ENCODE measurements at places on chromosomes 16 and 17. TPM values are rescaled to one million over a fixed set of nuclear protein-coding genes. Genes with fewer than 3 reads are reported as not detected.

DNA sequence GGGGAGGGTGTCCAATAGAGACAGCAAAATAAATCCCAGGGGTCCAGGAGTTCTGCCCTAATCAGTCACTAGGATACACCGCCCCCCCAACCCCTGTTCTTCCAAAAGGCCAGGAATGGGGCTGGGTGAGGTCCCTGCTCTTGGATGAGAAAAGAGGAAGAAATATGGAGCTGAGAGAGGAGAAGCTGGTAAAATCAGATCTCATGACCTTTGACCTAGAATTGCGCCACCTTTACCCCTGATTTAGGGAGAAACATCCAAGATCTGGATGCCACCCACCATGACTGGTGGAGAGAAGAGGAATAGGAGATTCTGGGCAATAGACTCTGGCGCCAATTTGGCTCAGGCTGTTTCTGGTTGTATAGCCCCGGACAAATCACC, 707 bp upstream of the CACNB1 start:
- peak overlapping the region; percentile 76 for H3K4me3 ChIP-seq
- no peaks in the 10 kb centered on the region for H3K27me3 ChIP-seq
- peaks cover 15% of the 10 kb centered on the region for H3K36me3 ChIP-seq
- DNase-seq: no peak
- H3K27ac ChIP-seq: peak overlapping the region; percentile 14

DNA sequence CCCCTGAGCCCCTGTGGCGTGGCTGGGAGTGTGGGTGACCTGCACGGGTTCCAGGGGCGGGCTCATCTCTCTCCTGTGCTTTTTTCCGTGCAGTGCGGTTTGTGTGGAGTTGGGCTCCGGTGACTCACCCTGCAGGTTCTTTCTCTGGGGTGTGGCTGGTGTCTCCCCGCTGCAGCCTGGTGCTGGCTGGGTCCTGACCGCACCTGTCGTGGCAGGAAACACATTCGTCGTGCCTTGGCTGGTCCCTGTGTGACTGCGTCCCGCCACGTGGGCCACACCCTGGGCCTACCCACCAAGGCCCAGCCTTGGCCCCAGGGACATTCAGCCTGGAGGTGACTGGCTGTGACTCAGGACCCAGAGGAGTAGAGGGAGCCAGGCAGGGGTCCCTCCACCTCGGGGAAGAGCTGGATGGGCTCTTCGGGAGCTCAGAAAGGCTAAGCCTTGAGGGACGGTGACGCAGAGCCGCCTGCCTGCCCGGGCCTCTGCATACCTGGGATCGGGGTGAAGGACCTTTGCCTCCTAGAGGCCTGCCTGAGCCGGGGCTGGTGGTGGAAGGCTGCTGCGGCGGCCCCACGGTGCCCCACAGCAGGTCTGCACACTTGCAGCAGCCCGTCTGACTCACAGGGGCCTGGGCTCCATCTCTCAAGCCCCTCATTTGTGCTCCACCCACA, 7.8 kb downstream of the TRAF7 start:
- H3K4me3 ChIP-seq: no peak overlapping the region
- H3K27me3 ChIP-seq: no peaks in the 10 kb centered on the region
- no peak overlapping the region for H3K27ac ChIP-seq
- no peaks in the 10 kb centered on the region for H3K36me3 ChIP-seq

- H3K27me3 ChIP-seq: no peaks in the 10 kb centered on the region
- no peaks in the 10 kb centered on the region for H3K36me3 ChIP-seq
- H3K4me3 ChIP-seq: no peak overlapping the region
- peak overlapping the region; percentile 91 for H3K27ac ChIP-seq
Measured at GRCh38 chr16:85205747-85206471, 93.6 kb upstream of the CIBAR2 start.

The KRTAP1-3 gene
- not detected for polyA plus RNA-seq

The SRL gene
- not detected for polyA plus RNA-seq

- H3K27ac ChIP-seq: no peak overlapping the region
- H3K4me3 ChIP-seq: no peak overlapping the region
- DNase-seq: no peak
- no peaks in the 10 kb centered on the region for H3K4me1 ChIP-seq
- no peaks in the 10 kb centered on the region for H3K36me3 ChIP-seq
Measured at GRCh38 chr16:73793871-73794437, 502.7 kb upstream of the PSMD7 start.

- no peak overlapping the region for H3K4me3 ChIP-seq
- no peak overlapping the region for H3K27ac ChIP-seq
- H3K27me3 ChIP-seq: peaks cover 89% of the 10 kb centered on the region
- no peaks in the 10 kb centered on the region for H3K4me1 ChIP-seq
Measured at GRCh38 chr16:85979605-85980004, 80.6 kb downstream of the IRF8 start.

- no peaks in the 10 kb centered on the region for H3K27me3 ChIP-seq
- DNase-seq: peak; percentile 83
Measured at GRCh38 chr16:72985148-72985941, 62.6 kb downstream of the ZFHX3 start.

The USP43 gene
- not detected for polyA plus RNA-seq

- H3K27ac ChIP-seq: peak overlapping the region; percentile 94
- no peaks in the 10 kb centered on the region for H3K36me3 ChIP-seq
- no peaks in the 10 kb centered on the region for H3K27me3 ChIP-seq
- peaks cover 22% of the 10 kb centered on the region for H3K4me1 ChIP-seq
Measured at GRCh38 chr17:70138291-70138865, 31.0 kb upstream of the KCNJ2 start.

DNA sequence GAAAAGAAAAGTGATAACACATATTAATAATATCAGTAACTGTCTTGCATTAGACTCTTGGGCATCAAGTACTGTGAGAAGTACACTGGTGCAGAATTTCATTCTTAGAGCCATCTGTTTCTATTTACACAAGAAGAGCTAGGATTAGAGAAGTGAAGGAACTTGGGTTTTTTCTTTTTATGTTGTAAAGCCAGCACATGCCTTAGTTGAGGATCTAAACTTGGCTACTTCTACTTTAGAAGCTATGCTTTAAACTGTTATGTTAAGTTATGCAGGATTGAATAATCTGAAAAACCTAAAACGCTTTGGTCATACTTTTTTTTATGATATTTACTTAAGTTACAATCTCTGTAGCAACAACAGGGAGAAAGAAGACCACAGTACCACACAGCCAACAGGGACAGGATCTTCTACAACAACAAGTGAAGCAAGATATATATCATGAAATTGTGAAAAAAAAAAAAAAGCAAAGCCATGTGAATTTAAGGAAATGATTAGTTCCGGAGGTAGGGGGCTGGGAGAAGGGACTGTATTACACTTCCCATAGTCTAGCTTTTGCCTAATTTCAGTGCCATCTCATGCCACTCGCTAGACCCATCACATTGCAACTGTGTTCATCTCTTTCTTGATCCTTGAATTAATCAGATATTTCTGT, 305.1 kb upstream of the GOT2 start:
- no peaks in the 10 kb centered on the region for H3K27me3 ChIP-seq
- H3K36me3 ChIP-seq: no peaks in the 10 kb centered on the region
- no peak overlapping the region for H3K4me3 ChIP-seq
- DNase-seq: no peak

DNA sequence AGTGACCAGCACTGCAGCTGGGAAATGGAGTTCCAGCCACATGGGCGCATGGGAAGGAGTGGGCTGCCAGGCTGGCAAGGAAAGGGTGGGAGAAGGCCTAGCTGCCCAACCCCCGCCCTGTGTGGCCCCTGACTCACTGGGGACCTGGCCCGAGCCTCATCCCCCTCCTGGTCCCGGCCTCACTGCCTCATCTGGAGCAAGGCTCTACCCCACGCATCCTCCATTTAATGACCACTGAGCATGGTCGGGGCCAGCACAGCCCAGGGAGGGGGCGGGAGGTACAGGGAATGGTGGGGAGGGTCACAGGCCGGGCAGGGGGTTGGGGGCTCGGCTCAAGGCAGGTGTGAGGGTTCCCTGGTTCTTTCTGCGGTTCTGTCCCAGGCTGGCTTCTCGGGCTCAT, 16.1 kb downstream of the SPNS2 start:
- H3K4me1 ChIP-seq: no peaks in the 10 kb centered on the region
- no peaks in the 10 kb centered on the region for H3K36me3 ChIP-seq
- H3K27me3 ChIP-seq: 0 out of 2 replicates have a peak, but pooled peaks cover 13% of the 10 kb centered on the region
- no peak overlapping the region for H3K27ac ChIP-seq
- no peak for DNase-seq
- no peak overlapping the region for H3K4me3 ChIP-seq

DNA sequence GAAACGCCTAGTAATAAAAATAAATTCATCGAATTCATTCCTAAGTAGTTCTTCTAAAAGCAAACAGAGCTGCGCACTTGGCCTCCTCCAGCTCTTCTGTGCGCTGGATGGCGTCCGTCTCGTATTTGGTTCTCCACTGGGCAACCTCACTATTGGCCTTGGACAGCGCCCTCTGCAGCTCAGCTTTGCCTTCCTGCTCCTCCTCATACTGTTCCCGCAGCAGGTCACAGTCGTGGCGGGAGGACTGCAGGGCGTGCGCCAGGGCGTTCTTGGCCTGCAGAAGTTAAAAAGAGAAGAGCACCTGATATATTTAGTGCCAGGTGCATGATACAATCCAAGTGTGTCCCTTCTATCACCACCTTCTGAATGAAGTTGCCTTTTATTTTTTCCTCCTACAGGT, 21.8 kb downstream of the MYH3 start:
- no peak overlapping the region for H3K27ac ChIP-seq
- no peak overlapping the region for H3K4me3 ChIP-seq
- H3K4me1 ChIP-seq: no peaks in the 10 kb centered on the region
- no peaks in the 10 kb centered on the region for H3K36me3 ChIP-seq
- DNase-seq: no peak

The KRTAP3-1 gene
- polyA plus RNA-seq: not detected

DNA sequence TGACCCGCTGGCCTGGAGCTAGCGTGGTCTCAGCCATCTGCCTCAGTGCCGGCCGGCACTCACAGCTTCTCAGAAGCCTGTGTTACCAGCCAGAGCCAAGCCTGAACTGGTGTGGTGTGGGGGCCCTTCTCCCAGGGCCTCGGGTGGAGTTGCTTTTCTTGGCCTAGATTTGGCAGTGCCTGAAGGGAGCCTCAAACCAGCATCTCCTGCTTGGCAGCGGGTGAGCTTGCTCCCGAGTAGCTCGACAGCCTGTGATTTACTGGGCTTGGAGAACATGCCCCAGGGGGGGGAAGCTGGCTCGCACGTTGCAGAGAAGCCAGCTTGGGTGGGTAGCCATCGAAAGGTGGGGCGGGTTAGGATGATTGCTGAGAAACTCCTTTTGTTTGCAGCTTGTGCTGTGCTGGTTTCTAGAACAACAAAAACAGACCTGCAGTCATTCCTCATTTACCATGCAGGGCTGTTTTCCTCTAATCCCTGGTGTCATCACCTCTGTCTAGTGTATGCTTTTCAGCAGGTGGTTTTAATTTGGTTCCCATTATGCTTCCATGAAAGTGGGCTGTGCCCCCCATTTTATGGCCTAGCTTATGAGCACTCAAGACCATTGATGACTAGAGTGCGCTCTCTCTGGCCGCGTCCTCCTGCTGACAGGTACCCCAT, 42.2 kb downstream of the TBCD start:
- no peaks in the 10 kb centered on the region for H3K36me3 ChIP-seq
- H3K27ac ChIP-seq: no peak overlapping the region
- peaks cover 12% of the 10 kb centered on the region for H3K4me1 ChIP-seq
- peak; percentile 20 for DNase-seq

The P3H4 gene
- polyA plus RNA-seq: 96.9 TPM

DNA sequence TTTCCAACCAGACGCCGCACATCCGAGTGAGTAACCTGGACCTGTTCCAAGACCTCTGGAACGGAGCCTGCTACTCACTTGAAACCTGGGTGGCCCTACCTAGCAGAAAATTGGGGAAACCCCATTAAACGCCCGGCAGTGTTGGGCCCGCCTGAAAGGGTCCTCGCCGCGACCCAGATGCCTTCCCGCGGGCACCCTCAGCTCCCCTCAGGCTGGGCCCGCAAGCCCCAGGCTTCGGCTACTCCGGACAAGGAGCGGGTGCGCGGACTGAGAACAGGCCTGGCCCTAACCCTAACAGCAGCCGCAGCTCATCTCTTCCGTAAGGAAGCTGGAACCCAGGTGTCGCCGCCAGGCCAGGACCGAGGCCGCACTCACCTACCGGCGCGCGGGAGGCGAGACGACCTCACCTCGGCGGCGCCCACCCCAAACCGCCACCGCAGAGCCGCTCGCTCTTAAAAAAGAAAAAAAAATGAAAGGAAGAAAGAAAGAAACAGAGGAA, 344 bp downstream of the PSME3IP1 start:
- peaks cover 23% of the 10 kb centered on the region for H3K4me1 ChIP-seq
- peak overlapping the region; percentile 82 for H3K27ac ChIP-seq
- DNase-seq: peak; percentile 89
- no peaks in the 10 kb centered on the region for H3K36me3 ChIP-seq
- H3K4me3 ChIP-seq: peak overlapping the region; percentile 95

DNA sequence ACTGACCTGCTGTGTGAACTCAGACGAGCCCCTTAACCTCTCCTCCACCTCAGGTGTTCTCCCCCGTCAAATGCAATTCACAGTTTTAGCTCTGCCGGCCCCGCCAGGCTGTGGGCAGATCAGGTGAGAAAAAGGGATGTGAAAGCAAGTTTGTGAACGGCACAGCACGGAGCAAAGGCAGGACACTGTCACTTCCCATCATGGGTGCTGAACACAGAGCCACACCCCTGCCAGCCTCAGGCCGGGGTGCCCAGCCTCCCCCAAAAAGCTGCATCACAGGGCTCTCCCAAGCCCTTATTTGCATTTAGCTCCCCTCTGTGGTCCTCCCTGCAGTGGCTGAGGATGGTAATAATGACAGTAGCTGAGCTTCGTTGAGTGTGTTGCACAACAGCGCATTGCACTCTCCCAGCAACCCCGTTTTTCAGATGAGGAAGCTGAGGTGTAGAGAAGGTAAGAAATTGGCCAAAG, 88.8 kb upstream of the TNRC6C start:
- no peak overlapping the region for H3K4me3 ChIP-seq
- no peaks in the 10 kb centered on the region for H3K36me3 ChIP-seq
- no peak for DNase-seq
- H3K4me1 ChIP-seq: peaks cover 13% of the 10 kb centered on the region
- H3K27ac ChIP-seq: no peak overlapping the region
- H3K27me3 ChIP-seq: peaks cover 36% of the 10 kb centered on the region

The CIAO2B gene
- polyA plus RNA-seq: 173 TPM

- H3K36me3 ChIP-seq: no peaks in the 10 kb centered on the region
- H3K27ac ChIP-seq: no peak overlapping the region
- peaks cover 29% of the 10 kb centered on the region for H3K4me1 ChIP-seq
Measured at GRCh38 chr17:27550974-27551505, 79.9 kb upstream of the LGALS9 start.

The ACSM2A gene
- not detected for polyA plus RNA-seq

The CETP gene
- polyA plus RNA-seq: not detected

GRCh38 chr16:3121851-3122467, 9.6 kb downstream of the ZNF205 start:
- no peak for DNase-seq
- H3K4me3 ChIP-seq: no peak overlapping the region
- no peaks in the 10 kb centered on the region for H3K27me3 ChIP-seq
- H3K4me1 ChIP-seq: peaks cover 9% of the 10 kb centered on the region

The CACNG5 gene
- not detected for polyA plus RNA-seq

DNA sequence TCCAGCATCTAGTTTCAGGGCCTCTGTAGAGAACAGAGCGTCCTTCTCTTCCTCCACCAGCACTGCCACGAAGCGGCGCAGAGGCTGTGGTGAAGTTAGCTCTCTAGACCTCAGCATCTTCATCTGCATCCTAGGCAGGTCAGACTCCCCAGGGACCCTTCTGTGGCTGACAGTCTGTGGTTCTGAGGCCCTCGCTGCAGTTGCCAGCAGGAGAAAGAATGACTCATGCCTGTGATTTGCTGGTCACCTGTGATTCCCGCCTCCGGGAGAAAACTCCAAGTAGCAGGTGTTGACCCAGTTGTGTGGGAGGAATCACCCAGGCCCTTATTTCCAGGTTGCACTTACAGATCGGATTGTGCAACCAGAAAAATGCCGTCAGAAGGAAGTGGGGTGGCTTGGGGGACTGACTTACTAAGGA, 117.3 kb upstream of the CACNG5 start:
- no peaks in the 10 kb centered on the region for H3K4me1 ChIP-seq
- no peaks in the 10 kb centered on the region for H3K36me3 ChIP-seq
- H3K27me3 ChIP-seq: no peaks in the 10 kb centered on the region
- no peak overlapping the region for H3K27ac ChIP-seq
- no peak overlapping the region for H3K4me3 ChIP-seq
- DNase-seq: no peak

The CES1 gene
- 0.84 TPM for polyA plus RNA-seq

Data from GM23248 (cell line).